ENCODE measurements at places on chromosomes 3 and 15.

GRCh38 chr3:152021951-152022461, 148.6 kb downstream of the SUCNR1 start:
- peak; percentile 46 for DNase-seq

DNA sequence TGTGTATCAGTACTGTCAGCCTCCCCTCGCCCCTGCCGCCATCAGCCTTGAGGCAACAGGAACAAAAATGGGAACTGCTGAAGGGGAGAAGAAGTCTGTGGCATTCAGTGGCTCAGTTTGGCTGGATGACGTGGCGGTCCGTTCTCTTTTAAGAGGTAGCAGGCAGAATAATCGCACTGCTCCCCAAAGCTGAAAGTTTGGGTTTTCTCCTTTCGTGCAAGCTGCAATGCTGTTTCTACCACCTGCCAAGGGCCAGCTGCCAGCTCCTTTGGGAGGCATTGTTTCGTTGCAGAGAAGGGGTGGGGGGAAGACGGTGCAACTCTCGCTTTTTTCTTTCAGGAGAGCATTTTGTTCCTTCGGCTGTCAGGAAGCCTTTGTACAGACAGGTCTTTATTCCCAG, 369.6 kb upstream of the RORA start:
- no peak for DNase-seq

- DNase-seq, result peak; percentile 41
Observed at GRCh38 chr3:31369637-31370379, 162.9 kb upstream of the STT3B start.

DNA sequence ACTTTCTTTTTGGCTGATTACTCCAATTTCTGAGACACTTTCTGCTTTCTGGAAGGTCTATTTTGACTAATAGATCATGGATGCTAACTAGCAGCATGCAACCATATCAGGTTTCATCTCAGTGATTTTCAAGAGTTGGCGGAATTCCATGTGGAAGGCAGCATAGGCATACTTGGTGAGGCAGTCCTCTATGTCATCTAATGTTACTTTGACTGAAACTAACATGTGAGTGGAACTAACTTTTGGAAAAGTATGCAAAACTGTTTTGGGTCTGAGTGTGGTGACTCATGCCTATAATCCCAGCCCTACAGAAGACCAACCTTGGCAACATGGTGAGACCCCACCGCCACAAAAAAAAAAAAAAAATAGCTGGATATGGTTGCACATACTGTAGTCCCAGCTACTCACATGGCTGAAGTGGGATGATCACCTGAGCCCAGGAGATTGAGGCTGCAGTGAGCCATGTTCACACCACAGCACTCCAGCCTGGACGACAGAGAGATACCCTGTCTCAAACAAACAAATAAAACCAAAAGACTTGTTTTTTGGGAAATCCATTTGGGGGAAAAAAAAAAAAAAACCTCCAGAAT, 1033.7 kb downstream of the ROBO1 start:
- DNase-seq, result peak; percentile 73

- DNase-seq, result peak; percentile 24
Observed at GRCh38 chr15:81575436-81576123, 201.6 kb upstream of the TMC3 start.

DNA sequence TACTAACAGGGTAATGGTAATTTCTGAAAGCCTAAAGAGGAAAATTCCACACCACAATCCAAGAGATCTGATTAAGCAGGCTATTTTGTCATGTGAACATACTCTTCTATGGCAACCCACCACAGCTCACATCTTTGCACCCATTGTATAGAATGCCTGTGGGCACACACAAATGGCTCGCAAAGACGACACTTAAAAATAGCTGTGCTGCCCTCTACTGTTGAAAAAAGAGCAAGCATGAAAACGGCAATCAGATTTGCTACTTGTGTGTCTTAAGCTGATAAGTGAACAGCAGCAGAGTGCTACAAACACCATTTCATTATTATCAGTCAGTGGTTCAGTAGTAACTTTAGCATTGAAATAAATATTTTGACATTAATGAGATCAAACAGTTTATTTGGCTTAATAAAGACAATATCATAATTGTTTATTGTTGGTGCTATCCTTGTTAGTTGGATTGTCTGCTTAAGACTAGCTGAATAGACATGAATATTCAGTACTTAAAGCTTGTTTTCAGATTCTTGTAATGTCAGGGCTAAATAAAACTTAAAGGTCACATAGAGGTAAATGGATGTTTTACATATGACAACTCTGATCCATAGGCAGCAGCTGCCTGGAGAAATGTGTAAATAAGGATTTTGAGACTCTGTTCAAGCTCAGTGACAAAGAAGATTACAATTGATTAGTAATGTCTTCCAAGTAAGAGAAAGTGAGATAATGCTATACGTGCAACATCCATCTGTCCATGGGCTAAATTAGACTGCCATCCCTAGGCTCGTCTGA, 199.1 kb downstream of the LRRN1 start:
- peak; percentile 37 for DNase-seq
